ENCODE measurements at places on chromosomes 4 and X.

DNA sequence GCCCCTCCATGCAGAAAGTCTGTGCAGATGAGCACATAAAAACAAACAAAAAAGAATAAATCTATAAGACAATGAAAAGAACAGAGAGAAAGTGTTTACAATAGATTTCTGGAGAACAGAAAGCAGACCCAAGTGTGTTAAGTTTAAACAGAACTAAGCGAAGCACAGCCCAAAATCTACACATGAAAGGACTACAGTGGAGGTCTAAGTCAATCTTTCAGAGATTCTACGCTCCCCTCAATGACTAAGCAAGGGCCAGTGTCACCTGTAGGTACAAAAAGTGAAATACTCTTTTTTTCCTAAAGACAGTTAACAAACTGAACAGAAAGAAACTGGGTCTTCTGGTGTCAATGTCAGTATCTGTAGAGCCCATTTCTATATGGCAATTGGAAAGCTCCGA lies 18.2 kb downstream of the CLOCK start:
- DNase-seq = no peak

GRCh38 chrX:51737091-51737490 lies 6.2 kb upstream of the GSPT2 start:
- DNase-seq = no peak

GRCh38 chr4:130511776-130512175 lies 1415.8 kb downstream of the C4orf33 start:
- no peak for DNase-seq

DNA sequence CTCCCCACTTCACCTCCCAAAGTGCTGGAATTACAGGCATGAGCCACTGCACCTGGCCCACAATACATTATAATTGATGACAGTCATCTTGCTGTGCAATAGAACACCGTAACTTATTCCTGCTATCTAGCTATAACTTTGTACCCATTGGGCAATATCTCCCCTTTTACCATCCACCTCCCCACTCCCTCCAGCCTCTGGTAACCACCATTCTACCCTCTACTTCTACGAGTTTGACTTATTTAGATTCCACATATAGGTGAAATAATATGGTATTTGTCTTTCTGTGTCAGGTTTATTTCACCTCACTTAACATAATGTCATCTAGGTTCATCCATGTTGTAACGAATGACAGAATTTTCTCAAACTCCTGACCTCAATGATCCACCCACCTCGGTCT lies 8.2 kb upstream of the TEX11 start:
- no peak for DNase-seq

DNA sequence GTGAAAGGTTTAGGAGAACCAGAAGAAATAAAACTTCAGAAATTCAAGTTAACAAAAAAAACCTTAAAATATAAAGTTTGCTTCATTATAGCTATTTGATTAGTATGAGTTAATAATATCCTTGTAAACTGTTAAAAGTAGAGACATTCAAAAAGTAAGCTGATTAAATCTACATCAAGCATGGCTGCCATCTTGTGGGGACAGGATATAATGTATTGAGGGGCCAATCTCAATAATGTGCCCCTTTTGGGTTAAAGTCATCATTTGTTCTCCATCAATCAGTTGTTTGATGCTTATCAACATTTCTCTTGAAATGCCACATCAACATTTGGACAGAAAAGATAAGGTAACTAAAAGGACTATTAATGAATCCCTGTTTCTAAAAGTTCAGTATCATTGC lies 4.6 kb upstream of the GRID2 start:
- DNase-seq = no peak

DNA sequence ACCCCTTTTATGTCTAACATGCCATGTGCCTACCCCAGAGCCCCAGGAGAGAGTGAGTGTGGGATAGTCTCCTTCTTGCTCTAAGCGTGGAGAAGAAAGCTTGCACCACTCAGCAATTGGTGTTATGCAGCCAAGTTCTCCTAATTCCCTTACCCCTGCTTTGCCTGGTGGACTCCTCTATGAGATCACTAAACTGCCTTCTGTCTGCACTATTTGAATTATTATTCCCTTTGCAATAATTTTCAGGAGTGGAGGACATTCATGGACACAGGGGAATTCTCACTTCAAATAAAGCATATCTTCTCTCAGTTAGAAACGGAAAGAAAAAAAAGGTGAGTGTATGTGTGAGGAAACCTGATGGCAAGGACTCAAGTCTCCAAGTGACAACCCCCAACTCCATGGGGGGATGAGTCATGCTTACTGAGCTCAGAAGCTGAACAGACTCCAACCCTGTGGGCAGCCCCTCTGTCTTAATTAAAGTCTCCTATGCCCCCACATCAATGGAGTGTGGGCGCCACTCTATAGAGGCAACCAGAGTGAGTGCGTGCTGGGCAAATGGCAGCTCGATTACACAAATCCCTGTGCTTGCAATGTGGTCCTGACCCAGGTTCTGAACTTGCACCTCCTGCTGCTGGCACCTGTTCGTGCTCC lies 381.9 kb downstream of the RAB28 start:
- DNase-seq = no peak

- DNase-seq = no peak
Measured at GRCh38 chrX:133658293-133658911, 243.1 kb upstream of the GPC4 start.

DNA sequence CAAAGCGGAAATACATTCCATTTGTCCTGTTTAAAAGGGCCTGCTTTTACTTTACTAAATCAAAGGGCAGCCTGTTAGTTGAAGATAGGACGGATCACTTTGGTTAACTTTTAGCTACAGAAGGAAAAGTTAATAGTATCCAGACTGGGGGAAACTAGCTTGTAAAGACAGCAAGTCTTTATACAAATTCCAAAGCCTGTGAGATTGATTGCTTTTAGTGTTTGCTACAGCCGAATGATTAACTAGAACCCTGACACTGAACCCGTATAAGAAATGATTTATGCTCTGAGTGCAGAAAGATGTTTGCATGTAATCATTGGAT lies 93.4 kb downstream of the FRAS1 start:
- no peak for DNase-seq

- no peak for DNase-seq
Measured at GRCh38 chr4:139682741-139683151, 17.1 kb downstream of the MGST2 start.

- no peak for DNase-seq
Measured at GRCh38 chr4:98659106-98659592, 738 bp upstream of the TSPAN5 start.

- DNase-seq = peak; percentile 65
Measured at GRCh38 chrX:152638443-152638904, 779 bp downstream of the GABRQ start.

DNA sequence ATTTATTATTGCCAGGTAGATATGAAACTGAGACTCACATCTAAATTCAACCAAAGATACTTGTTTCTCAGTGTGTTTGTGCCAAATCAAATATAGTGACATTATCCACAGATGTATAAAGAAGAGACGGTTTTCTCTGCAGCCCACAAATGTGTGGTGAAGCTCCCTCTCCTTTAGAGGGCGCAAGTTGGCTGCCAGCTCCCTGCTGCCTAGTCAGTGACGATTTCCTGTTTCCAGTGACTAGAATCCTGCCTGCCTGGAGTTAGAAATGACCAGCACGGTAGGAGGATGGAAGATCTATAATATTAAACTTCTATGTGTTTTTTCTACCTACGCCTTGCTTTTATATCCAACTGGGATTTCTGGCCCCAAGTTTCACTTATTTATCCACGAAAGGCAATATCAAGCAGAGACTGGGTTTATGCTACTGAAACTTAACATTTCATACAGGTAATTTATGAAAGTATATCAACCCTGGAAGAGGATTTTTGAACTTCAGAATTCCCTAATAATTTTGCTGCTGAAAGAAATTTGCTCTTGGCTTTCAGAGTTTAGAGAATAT lies 1793.7 kb upstream of the TENM3 start:
- no peak for DNase-seq

DNA sequence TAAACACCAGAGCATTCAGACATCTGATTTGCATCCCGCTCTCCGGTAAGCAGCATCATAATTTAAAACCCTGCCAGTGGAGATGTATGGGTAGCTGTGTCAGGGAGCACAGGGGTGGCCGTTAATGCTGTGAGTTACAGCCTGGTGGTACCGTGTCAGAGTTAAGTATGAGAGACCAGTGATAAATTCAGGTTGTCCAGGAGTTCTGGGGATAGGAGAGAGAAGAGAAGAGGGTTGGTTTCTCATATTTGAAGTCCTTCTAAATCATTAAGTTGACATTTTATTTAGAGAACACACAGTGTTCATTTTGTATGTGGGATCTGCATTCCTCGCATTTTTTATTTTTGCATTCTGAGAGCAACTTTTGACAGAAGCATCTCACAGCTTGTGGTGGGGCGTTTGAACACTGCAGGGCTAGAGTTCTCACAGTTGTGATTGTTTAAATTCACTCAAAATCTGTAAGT lies 157.6 kb downstream of the DCLK2 start:
- DNase-seq = no peak

- no peak for DNase-seq
Measured at GRCh38 chrX:10090319-10090718, 66.5 kb upstream of the CLCN4 start.

GRCh38 chr4:8761167-8761823 lies 110.3 kb downstream of the HMX1 start:
- DNase-seq = no peak

DNA sequence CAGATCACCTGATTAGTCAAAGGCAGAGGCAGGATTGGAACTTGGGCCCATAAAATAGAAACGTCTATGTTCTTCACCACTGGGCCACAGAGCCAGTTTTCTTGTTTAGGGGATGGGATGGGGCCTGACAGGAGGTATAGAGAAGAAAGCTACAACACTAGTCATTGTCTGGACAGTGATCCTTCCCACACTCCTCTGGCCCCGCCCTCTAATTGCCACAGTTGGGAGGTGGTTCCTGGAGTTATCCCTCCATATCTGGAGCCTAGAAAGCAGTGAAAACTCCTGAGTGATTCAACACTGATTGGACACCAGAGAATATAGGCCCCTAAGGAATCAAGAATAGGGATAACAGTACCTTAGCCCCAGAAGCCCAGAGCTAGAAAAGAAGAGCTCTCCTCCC lies 22.9 kb downstream of the RASL11B start:
- DNase-seq = no peak

DNA sequence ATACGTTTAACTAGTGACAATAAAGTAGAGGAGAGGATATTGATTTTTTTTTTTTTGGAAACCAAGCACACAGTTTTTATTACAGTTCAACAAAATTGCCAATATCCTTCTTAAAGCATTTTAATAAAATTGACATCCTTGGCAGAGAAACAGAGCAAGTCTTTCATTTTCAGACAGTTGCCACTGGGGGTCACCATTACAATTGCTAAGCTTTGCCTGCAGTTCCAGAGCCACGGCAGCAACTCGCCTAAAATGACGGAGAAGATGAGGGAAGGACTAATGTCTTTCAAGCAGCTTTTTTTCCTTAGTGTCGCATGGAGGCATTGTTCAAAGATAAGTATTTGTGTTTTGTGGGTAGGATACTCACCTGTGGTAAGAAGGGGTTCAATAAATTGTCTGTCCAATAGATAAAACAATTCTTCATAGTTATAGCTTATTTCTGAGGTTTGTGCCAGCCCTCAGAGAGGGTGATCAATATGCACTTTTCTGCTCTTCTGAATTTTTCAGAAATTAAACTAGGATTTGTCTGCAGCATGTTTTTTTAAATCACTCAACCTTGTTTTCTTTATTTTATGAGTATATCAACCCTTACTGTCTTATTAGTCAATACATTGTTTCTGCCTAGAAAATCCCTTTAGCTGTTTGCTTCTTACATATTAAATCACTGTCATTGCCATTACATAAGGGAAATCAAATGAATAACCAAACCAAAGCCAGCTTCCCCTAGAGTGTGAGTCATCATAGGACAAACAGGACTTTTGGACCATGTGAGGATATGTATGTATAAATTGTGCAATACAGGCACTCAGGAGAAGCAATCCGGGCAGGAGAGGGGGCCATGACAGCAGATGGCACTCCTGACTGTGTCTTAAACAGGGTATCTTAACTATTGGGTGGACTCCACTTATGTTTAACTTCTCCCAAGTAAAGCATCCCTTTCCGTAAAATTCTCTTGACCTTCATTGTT lies 508.1 kb upstream of the ARX start:
- DNase-seq = no peak

GRCh38 chr4:140018931-140019618 lies 134.9 kb downstream of the MAML3 start:
- no peak for DNase-seq

DNA sequence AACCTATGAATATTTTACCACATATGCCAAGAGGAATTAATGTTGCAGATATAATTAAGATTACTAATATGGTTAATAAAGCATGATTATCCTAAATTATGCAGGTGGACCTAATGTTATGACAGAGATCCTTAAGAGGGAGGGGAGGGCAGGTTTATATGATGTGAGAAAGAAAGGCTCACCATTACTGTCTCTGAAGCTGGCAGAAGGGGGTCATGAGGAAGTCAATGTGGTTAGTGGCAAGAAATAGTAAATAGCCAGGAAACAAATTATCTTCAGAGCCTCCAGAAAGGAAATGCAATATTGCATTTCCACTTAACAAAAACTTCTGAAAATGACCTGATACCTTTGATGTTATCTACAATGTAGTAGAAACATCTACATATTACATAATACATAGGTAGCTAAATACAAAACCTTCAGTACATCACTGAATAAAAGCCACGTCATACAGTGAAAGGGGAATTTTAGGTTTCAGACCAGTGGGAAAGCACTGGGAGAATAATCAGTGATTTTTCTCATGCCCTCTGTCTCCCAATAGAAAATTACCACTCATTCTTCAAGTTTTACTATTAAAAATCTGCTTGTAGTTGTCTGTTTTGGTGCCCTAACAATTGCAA lies 609.2 kb downstream of the SPOCK3 start:
- DNase-seq = no peak

- no peak for DNase-seq
Measured at GRCh38 chr4:16029262-16029661, 54.6 kb downstream of the PROM1 start.

DNA sequence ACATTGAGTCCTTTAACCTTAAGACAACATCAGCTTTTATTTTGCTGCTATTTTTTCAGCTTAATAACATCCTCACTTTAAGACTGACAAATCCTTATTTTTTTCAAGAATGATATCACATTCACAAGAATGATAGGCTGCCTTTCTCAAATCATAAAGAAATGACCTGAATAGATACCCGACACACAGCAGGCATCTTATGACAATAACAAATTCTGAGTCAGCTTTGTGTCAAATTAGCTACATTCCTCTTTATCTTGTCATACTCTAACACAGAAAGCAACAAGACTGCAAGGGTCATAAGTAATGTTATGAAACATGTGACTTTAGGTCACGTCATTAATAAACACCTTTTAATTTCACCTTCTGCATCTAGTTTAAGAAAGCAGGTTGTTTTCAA lies 2387.6 kb downstream of the PCDH7 start:
- no peak for DNase-seq

GRCh38 chr4:76197031-76197743 lies 16.4 kb downstream of the SCARB2 start:
- DNase-seq = no peak

DNA sequence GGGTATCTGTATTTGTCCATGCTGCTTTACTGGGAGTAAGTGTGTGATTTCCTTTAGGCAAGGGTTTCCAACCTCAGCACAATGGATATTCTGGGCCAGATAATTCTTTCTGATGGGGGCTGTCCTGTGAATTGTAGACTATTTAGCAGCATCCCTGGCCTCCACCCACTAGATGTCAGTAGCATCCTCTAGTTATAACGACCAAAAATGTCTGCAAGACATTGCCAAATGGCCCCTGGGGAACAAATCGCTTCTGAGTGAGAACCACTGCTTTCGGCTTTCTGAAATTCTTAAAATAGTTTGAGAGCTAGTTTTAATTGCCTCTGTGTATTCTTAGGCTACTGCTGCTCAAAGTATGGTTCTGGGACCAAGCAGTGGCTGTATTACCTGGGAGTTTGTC lies 81.2 kb upstream of the GPM6B start:
- DNase-seq = no peak

GRCh38 chr4:25835384-25835783 lies 27.4 kb downstream of the SEL1L3 start:
- DNase-seq = no peak
